AG04450 (cell line): ENCODE measurements at places on chromosomes 2 and 18.

- DNase-seq, result no peak
These were observed 49.7 kb downstream of the MTA3 start for GRCh38 chr2:42618116-42618515.

DNA sequence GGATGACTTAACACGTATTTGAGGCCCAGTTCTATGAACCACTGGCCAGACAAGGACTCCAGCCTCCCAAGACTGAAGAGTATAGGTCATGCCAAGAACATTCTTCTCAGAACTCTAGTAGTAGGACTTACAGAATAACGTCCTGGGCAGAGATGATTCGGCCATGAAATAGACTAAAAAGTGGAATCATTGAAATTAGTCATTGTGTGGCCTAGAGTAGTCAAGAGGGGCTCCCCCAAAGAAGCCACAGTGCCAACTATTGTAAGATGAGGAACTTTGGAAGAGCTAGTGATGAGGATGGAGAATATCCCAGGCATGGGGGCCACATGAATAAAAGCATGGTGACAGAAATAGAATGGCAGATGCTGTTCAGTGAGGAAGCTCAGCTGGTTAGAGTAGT is 101.1 kb downstream of the TRIB2 start:
- DNase-seq, result no peak

DNA sequence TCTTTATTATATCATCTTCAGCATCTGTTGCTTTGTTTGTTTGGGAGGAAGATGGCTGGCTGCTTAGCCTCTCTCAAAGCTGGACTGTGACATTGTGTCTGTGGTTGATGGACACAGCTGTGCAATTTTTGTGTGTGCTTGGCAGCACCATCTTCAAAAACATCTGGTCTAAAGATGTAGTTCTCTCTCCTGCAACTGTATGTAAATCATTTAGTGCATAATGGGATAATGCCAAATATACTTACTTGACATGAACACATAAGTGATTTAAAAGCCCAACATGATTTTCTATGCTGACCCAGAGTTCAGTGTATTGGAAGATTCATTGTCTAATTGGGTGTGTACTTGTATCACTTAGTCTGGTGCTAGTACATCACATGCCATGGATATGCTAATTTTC is 112.2 kb downstream of the MAP4K4 start:
- no peak for DNase-seq

- no peak for DNase-seq
These were observed 50.4 kb upstream of the TMEM247 start for GRCh38 chr2:46428911-46429436.
